CD8-positive, alpha-beta memory T cell (primary cell): ENCODE measurements at places on chromosomes 6 and 20.

DNA sequence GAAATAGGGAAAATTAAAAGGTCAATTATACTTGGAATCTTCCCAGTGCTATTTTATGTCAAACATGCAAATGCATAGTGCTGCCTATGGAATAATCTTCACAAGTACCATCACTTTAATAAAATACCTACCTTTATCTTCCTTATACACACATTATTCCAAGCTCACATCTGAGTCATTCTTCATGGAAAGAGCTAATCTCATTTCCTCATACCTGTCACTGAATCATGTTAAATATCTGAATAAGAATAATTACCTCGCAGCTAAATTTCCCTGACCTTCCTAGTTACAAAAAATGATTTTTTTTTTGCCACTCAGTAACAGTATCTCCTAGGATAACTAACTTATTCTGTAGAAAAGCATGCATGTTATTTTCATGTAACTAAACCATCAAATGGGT is 661.4 kb upstream of the HS3ST5 start:
- DNase-seq: no peak

DNA sequence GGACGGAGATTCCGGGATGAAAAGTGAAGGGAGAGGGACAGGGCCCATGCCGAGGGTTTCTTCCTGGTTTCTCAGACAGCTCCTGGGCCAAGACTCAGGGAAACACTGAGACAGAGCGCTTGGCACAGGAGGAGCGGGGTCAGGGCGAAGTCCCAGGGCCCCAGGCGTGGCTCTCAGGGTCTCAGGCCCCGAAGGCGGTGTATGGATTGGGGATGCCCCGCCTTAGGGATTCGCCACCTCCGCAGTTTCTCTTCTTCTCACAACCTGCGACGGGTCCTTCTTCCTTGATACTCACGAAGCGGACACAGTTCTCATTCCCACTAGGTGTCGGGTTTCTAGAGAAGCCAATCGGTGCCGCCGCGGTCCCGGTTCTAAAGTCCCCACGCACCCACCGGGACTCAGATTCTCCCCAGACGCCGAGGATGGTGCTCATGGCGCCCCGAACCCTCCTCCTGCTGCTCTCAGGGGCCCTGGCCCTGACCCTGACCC is 55.0 kb upstream of the HLA-A start:
- peak; percentile 77 for DNase-seq

- DNase-seq: no peak
Measured at GRCh38 chr6:79453558-79454042, 83.6 kb downstream of the LCA5 start.

DNA sequence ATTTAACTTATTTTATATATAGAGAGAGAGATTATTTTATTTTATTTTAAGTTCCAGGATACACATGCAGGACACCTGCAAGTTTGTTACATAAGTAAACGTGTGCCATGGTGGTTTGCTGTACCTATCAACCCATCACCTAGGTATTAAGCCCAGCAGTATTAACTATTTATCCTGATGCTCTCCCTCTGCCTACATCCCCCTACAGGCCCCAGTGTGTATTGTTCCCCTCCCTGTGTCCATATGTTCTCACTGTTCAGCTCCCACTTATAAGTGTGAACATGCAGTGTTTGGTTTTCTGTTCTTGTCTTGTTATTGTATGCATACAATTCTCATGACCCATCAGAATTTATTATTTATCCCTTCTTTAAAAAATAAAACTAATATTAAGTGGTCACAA is 34.6 kb downstream of the FKBP1C start:
- no peak for DNase-seq

DNA sequence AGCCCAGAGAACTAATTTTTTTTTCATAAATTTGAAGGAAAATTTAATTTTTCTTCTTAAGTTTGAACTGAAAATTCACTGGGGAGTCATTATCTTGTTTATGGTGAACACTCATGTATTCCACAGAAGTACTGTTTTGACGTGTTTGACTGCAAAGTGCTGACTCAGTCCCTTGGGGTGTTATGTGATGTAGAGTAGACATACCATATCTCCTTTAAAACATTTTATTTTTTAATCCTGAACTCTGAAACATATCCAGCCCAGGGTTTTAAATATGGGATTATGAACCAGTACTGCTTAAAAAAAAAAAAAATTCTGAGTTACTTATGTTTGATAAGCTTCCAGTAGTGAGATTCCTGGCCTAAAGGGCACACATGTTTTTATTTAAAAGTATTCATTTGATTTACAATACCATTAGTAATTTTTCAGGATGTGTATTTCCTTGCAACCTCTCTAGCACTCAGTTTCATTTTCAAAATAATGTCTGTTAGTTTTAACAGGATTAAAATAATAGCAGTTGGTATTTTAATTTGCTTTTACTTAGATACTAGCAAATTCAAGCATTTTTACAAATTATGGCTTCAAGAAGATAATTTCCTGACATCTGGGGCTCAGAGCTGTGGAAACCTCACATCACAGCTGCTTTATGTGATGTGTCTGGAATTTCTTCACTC is 81.7 kb upstream of the PDE10A start:
- DNase-seq: no peak

GRCh38 chr20:34753706-34754461 is 49.7 kb downstream of the TP53INP2 start:
- DNase-seq: no peak

DNA sequence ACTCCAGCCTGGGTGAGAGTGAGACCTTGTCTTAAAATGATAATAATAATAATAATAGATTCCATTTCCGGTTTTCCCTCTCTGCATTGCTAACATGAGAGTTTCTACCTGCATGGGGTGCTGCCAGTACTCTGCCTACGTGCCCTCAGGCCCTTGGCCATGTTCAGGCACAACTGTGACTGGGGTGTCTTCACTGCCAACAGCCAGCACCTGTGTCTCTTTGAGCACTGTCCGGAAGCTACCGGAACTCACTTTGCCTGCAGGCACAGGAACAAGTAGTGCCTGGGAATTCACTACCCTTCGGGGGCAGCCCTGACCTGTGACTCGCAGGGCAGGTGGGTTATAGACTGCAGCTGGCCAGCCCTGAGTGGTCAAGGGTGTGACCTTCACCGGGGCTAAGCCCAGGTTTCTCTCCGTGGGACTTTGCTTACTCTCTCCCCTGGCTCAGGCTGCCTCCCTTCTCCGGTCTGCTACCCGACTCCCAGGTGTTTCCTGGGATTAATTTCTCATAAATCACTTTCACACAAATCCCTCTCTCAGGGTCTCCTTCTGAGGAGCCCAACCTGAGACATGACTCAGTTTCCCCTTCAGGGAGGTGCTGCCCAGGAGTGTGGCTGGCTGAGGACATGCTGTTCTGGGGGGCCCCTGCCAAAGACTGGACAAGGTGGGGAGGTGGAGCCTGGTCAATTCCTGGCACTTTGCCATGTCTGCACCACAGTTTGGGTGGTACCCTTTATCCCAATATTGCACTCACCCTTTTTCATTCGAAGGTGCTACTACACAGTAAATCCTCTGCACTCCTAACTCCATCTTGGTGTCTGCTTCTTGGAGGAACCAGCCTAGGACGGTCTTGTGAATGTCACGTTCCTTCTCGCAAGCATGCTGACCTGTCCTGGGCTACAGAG is 79.5 kb upstream of the RALGAPA2 start:
- peak; percentile 48 for DNase-seq

GRCh38 chr6:63290492-63291058 is 29.2 kb downstream of the LGSN start:
- no peak for DNase-seq

- DNase-seq: no peak
Measured at GRCh38 chr20:53972179-53972578, 98.2 kb downstream of the BCAS1 start.

GRCh38 chr6:147538821-147539220 is 30.3 kb downstream of the SAMD5 start:
- DNase-seq: no peak

- no peak for DNase-seq
Measured at GRCh38 chr6:26561533-26562466, 23.6 kb downstream of the HMGN4 start.

DNA sequence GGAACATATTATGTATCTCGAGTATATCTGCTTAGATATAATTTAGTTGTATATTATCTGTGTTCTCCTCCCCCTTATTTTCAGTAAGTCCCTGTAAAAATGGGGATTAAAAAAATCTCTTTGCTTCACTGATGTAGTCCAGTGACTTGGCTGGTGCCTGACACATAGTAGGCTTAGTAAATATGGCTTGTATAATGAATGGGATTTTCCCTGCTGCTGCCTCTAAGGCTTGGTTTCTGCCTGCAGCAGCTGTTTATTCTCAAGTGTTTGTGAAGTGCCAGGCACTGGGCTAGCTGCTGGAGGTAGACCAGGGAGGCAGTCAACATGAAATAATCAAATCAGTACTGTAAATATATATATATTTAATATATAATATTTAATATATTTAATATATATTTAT is 1.6 kb upstream of the ZFP64 start:
- DNase-seq: no peak

- no peak for DNase-seq
Measured at GRCh38 chr6:46510651-46511050, 19.4 kb upstream of the RCAN2 start.

DNA sequence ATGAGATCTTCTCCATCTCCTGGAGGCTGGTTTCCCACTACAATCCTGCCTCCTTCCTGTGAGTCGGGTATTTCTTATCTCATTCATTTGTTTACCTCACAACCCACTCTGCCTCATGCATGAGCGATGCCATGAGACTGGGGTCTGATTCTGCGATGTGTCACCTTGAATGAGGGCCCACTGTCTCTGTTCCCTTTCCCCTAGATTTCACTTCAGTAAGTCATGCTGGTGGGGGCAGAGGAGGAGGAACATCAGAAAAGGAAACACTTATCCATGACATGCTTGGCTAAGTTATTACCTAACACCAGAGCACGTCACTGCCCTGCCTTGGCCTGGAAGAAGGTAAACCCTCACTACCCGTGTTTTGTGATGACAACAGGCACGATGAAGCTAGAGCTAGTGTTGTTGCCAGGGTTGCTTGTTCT is 337.4 kb upstream of the PRDM1 start:
- no peak for DNase-seq

DNA sequence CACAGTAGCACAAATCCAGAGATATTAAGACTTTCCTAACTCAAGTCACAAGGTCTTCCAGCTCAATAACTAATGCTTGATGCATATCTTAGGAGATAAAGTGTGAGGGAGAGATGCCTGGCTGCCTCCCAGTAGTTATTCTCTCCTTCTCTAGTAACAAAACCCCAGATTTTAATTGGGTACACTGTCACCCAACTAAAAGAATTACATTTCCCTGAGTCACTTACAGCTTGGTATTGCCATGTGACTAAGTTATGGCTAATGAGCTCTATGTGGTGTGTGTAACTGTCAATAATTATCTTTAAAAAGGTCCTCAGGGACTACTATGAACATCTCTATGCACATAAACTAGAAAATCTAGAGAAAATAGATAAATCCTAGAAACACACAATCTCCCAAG is 32.0 kb downstream of the KIF6 start:
- DNase-seq: no peak

DNA sequence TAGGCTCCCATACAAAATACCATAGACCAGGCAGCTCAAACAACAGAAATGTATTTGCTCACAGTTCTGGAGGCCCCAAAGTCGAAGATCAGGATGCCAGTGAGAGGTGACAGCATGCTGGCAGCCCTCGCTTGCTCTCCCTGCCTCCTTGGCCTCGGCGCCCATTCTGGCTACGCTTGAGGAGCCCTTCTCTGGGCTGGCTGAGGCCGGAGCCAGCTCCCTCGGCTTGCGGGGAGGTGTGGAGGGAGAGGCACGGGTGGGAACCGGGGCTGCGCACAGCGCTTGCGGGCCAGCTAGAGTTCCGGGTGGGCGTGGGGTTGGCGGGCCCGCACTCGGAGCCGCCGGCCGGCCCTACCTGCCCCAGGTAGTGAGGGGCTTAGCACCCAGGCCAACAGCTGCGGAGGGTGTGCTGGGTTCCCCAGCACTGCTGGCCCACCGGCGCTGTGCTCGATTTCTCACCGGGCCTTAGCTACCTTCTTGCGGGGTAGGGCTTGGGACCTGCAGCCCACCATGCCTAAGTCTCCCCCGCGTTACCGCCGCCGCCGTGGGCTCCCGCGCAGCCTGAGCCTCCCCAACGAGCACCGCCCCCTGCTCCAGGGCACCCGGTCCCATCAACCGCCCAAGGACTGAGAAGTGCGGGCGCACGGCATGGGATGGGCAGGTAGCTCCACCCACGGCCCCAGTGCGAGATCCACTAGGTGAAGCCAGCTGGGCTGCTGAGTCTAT is 32.6 kb upstream of the SERPINB9 start:
- no peak for DNase-seq

DNA sequence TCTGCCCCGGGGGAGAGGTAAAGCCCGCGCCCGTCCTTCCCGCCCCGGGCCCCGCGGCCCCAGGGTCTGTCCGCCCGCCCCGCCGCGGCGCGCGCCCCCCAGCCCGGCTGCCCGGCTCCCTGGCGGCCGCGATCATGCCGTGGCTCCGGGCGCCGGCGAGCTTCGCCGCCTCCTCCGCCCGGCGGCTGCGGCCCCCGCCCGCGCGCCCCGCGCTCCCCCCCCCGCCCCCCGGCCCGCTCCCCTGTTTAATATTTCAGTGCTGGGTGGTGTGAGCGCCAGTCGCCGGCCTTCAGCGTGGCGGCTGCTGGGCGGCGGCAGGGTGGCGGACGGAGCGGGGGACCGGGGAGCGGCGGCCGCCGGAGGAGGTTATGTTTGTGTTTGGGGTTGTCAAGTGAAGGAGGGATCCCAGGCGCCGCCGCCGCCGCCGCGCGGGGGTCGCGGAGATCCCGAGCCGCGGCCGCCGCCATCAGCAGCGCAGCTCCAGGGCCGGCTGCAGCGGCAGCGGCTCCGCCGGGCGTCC is at the start of gene HIVEP1:
Gene HIVEP1 (plus strand): TSS at position 275 of the 520 bp plus-strand sequence. CDS start 3,317 bp downstream, outside the sequence.
- DNase-seq: no peak

DNA sequence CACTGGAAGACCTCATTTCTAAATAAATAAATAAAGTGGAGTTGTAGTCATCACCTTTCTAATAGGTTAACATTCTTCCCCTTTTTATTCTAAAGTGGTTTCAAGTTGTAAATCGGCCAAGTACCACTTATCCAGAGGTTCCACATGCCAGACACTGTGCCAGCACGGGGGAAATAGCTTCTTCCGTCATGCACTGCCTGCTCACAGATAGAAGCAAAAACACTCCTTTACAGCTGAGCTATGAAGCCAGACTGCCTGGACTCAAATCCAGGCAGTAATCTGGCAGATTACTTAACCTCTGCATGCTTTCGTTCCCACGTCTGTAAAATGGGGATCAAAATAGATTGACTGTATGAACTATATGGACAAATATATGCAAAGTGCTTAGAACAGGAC is 17.2 kb upstream of the SCML4 start:
- DNase-seq: no peak

- no peak for DNase-seq
Measured at GRCh38 chr6:113594726-113595125, 262.4 kb upstream of the MARCKS start.

- DNase-seq: no peak
Measured at GRCh38 chr6:15439410-15440025, 193.6 kb downstream of the JARID2 start.

DNA sequence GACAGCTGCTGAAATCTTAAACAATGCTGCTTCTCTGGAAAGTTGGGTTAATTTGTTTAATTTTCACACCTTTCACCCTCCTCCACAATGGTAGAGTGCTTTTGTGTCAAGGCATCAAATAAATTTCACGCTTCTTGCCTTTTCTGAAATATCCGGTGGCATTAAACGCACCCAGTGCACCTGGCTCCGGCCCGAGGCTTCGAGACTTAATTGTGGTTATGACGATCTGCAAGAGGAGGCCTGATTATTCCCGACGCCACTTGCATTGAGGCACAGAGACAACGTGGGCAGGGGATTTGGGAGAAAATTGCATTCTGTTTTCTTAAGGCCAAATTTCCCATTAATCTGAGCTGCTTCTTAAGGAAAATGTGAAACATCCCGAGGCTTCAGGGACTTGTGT is 152.2 kb downstream of the CDH4 start:
- DNase-seq: no peak
